ENCODE measurements at places on chromosomes 7 and 10.

DNA sequence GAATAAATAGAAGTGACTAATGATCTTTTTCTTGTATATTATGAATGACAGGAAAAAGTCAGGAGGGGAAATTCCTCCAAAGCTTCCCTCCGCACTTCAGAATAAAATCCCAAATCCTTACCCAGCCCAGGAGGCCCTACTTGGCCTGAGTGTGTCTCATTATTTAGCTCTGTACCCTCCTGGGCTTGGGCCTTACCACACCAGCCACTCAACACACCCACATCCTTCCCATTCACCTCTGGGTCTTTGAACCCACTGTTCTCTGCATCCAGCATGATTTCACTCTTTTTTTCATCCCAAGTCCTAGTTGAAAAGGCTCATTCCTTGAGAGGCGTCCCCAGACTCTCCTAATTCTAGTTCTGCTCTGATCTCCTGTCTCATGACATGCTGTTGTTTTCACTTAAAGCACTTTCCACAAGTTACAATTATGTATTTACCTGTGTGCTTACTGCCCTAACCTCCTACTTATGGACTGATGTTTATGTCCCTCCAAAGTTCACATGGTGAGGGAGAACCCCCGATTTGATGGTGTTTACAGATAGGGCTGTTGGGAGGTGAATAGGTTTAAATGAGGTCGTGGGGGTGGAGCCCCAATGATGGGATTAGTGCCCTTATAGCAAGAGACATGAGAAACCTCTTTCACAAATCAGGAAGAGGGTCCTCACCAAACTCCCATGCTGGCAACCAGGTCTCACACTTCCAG lies 6.4 kb downstream of the NOD1 start:
- DNase-seq, result no peak

DNA sequence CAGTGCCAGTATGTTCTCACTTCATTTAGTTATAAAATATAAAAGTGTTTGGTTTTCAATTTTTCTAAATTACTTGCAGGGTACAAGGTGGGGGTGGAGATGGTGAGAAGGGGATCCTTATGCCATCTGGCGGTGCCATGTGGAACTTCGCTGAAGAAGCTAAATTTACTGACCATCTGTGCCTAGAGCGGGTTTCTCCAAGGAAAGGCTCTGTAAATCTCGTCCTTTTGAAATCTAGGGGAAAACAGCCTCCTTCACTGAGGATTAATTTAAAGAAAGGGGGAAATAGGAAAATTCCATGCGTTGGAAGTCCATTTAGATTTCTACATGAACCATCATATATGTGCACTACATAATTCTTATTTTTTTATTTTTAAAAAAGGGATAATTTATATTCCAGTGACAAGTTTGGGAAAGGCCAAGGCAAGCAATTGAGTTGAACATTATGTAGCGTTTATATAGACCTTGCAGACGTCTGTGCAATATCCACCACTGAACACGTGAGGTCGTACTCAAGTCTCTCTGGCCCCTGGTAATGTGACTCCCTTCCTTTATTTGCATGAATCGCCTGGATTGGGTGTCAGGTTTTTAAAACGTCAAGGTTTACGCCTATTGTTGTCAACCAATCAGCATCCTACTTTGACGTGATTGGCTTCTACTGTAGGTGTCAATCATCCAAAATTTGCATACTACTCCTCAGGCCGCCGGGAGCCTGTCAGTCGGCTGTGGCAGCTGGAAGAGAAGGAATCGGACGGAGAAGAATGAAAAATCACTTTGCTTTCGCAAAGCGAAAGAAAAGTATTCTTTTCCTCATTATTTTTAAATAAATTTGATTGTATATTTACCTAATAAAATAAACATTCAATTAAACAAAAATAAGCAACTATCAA lies 297.1 kb upstream of the NFE2L3 start:
- no peak for DNase-seq

- DNase-seq, result peak; percentile 50
Measured at GRCh38 chr7:151117565-151117964, 31.3 kb downstream of the AGAP3 start.

GRCh38 chr7:157079116-157079515 lies 59.6 kb upstream of the UBE3C start:
- no peak for DNase-seq

DNA sequence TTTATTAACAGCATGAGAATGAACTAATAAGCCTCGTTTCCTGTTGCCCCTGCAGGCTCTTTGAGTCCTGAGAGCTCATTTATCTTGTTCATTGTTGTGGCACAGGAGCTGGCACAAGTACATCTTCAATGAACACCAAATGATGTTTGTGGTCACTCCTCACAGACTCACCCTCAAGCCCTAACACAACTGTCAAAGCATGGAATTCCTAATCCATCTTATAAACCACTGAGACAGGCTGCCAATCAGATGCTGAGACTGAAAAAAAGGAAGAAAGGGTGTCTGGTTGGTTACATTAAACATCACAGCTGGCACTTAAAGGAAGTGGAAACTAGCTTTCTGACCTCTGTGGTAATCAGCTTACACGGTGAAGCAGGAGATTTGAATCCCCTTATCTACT lies 7.7 kb upstream of the CCDC172 start:
- no peak for DNase-seq

DNA sequence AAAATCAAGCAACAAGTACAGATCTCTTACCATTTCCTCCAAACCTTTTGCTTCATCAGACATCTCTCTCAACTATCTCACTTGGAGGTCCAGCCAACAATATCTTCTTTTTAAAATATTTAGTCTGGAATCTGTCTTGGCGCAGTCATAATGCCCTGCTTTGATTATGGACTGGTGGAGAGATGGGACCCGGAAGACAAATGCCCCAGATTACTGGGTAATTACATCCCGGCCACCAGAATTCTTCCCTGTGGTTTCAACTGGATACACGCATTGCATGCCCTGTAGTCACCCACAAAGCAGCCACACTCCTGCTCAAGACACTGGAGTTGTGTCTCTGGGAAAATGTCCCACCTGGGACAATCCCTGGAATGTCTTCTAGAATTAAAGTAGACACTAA lies 65.5 kb downstream of the BPGM start:
- no peak for DNase-seq

DNA sequence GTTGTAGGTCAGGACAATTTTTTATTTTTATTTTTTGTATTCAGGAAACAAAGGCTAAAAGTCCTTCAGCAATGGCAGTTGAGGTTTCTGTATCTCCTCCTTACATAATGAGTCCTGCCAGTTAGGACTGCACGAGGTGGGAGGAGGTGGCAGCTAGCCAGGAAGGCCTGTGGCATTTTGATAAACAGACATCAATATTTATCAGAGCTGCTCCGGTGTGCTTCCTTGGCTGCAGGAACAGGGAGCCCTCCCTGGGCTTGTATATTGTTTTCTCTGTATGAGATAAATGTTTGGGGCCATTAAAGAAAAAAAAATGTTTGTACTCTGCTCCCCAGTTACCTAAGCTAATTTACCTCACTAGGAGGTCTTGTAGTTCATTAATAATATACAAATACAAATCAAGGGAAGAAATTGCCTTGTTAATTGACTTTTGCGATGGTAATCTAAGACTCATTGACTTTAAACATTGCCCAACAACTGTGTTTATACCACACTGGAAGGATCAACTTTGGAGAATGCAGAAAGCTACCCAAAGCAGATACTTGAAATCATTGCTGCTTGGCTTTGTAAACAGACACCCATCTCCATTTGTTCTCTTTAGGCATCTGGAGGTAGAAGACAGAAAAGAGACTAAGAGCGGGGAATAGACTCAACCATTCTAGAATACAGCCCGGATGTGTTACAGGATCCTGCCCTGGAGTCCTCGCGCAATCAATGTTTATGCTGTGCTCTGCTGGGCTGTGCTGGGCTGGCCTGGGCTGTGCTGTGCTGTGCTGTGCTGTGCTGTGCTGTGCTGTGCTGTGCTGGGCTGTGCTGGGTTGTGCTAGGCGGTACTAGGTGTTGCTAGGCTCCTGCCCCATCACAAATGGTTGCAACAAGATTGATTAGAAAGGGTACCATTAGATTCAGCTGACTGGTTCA lies 36.5 kb upstream of the PDZD8 start:
- no peak for DNase-seq

DNA sequence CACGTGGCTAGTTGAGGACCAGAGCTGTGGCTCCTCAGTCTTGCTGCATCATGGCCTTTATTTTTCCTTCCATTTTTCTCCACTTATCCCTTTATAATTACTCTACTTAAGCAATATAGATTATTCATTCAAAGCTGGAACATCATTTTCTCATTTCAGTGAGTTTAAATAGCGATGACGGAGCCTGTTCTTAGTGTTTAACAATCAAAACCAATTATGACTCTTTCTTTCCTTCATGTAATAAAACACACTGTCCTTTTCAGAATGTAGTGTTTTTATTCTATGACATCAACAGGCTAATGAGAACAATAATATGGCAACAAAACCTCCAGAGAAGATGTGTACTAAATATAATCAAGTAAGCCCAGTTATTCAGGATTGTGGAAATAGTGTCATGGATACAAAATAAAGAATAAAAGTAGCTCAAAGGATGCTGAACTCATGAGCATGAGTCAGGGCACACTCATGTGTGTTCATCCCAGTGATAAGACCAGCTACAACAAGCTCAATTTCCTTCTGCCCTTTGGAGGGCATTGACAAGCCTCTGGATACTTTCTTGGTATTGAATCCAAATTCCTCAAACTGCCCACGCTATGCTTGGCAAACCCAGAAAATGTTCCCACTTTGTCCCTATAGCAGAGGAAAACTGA lies 188.4 kb downstream of the CYP26A1 start:
- no peak for DNase-seq

GRCh38 chr10:110226926-110227641 lies 19.7 kb downstream of the MXI1 start:
- peak; percentile 76 for DNase-seq

DNA sequence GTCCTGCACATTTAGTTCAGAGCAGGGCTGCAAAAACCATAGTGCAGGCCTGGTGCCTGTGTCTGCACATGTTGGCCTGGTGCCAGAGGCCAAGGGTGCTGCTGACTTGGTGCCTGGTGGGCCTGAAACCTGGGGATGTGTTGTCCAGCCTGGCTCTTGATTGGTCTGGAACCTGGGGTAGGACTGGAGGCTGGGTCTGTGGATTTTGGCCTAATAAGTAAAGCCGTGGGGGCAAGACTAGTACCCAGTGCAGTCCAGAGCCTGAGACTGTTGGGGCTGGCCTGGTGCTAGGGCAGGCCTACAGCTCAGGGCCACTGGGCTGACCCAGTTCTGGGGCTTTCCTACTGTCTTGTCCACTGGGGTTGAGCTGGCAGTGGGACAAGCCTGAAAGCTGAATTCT lies 817.9 kb downstream of the DNAJB9 start:
- no peak for DNase-seq

GRCh38 chr10:16992611-16993119 lies 136.9 kb downstream of the CUBN start:
- no peak for DNase-seq

GRCh38 chr10:17648243-17649035 lies 4.5 kb downstream of the STAM start:
- peak; percentile 50 for DNase-seq

- peak; percentile 40 for DNase-seq
Measured at GRCh38 chr7:132771301-132771730, 195.0 kb upstream of the PLXNA4 start.

DNA sequence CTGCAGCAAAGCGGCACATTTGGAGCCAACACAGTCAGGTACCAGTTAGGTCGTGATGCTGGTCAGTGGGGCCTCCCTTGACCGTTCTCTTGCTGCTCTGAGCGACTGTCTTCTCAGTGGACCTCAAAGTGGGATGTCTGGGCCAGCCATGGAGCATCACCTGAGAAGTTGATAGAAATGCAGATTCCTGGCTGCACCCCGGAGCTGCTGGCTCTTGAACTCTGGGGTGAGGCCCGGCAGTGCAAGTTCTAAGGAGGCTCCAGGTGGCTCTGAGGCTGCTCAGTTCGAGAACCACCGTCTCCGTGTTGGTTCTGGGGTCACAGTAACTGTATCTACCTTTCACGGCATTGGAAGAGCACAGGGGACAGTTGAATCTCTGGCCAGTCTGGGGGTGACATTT lies 147.5 kb downstream of the WDR37 start:
- DNase-seq, result no peak

GRCh38 chr10:24982319-24983112 lies 30.1 kb upstream of the PRTFDC1 start:
- DNase-seq, result no peak

GRCh38 chr7:40833888-40834234 lies 699.1 kb downstream of the SUGCT start:
- no peak for DNase-seq

DNA sequence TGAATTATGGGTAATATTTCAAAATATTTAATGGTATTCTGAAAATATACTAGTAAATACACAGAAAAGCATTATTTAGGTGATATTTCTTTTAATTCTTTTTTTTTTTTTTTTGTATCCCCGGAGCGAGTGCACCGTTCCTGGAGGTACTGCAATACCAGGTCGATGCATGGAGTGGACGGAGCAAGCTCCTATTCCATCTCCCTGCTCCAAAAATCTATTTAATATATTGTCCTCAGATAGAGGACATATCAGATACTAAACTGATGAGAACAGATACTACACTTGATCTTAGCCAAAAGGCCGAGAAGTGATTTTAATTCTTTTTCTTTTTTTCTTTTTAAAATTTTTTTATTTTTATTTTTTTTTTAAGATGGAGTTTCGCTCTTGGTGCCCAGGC lies 10.8 kb downstream of the BTRC start:
- DNase-seq, result no peak

- no peak for DNase-seq
Measured at GRCh38 chr7:84317536-84317935, 122.9 kb upstream of the SEMA3A start.

DNA sequence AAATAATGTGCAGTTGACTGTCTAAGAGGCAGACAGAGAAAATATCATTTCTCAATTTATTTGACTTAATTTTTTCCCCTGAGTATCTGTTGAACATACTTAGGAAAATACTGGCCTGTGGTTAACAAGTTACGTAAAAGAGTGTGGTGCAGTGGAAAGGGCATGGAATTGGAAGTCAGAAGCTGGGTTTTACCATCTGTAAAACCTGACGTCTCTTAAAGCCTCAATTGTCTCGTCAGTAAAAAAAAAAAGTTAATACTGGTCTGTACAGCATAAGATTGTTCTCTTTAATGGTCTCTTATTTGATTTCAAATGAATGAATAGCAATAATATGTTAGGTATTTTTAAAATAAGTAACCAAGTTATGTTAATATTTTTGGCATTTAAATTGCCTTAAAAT lies 67.8 kb downstream of the PHTF2 start:
- no peak for DNase-seq

GRCh38 chr10:10222304-10222841 lies 795.3 kb upstream of the CELF2 start:
- no peak for DNase-seq
